ENCODE measurements at places on chromosomes 12 and 14.

DNA sequence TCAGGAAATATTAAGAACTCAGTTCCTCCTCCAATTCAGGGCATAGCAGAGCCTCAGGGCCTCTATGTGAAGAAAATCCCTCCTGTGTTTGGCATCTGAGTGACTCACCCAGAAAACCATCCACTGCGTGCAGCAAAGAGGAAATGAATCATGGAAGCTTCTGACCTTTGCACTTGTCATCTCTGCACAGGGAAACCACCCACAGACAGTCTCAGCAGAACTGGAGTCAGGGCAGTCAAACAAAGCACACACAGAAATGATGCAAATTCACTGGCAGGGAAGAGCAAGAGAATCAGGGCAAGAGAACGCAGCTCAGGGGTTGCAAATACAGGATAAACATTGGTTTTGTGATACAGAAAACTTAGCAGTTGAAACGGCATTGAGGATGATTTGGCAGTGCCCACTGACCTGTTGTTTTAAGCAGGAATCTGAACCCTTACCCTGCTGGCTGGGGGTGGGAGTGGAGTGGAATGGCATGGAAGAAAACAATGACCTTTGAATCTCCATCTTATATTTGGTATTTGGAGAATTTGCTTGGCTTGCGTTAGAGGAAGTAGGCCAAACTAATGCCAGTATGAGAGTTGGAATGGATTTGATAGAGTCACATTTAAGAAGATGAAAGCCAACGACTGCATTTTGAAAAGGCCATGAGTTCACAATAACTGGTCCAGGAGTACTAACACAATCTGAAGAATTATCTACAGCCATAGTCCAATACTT is 53.5 kb downstream of the PHLDA1 start:
- peak; percentile 76 for DNase-seq

GRCh38 chr14:68363466-68363842 is 429.4 kb downstream of the ZFP36L1 start:
- DNase-seq, result no peak

GRCh38 chr12:91413581-91414546 is 231.2 kb upstream of the DCN start:
- no peak for DNase-seq

DNA sequence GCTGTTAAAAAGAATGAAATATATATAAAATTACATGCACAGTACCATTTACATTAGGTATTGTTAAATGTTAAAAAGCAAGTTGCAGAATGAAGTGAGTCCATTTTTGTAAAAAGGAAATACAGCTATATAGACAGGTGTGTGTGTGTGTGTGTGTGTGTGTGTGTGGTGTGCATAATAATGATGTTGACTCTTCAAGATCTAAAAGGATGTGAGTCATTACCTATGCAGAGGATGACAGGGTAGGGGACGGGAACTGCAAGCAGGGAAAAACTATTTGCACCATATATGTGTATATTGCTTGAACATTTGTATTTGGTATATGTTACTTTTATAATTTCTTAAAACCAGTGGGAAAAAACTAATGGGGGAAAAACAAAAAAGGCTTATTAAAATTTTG is 3.1 kb downstream of the C14orf39 start:
- no peak for DNase-seq

DNA sequence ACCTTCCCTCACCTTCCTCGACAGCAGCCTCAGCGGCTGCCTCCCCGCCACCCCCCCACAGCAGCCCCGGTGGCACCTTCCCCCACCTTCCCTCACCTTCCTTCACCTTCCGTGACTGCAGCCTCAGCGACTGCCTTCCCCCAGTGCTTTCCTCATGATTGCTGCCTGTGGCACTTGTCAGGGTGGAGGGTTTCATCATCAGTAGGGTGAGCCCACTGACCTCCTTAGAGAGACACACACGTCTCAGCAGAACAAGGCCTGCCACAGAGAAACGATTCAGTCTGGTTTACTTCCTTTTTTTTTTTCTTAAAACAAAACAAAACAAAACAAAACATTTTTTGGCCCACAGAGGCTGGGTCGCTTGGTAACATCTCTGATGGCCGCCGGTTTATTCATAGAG is 75.0 kb downstream of the EP400 start:
- DNase-seq, result no peak

- DNase-seq, result no peak
Observed at GRCh38 chr12:106816231-106816630, 41.7 kb downstream of the RIC8B start.

DNA sequence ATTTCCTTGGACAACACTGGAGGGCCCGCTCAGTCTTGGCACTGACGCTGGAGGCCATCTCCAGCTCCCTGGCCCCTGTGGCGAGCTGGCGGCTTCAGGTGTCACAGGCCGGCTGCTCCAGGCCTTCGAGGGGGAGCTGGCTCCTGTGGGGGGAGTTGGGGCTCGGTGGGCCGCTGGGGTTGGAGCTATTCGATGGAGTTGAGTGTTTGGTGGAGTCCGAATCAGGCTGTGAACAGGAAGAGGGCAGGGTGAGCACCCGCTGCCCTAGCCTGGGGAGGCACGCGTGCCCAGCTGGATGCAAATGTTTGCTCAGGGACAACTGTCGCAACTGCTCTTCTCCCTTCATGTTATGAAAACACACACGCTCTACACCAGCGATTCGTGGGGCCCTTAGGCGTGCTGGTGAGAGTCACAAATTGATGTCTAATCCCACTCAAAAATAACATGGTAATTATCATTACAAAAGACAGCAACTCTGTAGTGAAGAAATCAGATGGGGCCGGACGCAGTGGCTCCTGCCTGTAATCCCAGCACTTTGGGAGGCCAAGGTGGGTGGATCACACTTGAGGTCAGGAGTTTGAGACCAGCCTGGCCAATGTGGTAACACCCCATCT is 11.3 kb downstream of the AMN start:
- no peak for DNase-seq

DNA sequence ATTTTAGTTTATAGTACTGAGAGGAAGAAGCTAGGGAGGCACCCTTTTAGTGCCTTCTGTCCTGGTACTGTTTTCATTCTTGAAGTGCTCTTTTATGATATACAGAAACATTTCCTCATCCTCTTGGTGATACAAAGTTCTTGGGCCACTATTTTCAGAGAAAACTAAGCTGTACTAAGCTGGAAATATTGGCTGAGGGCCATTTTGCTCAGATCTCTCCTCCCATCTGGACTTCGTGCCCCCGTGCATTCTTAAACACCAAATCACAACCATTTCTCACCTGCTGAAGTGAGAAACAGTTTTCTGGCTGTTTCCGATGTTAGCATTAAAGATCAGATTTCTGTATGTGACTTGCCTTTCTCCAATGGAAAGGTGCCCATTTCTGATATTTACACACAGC is 158.9 kb downstream of the FBXL14 start:
- DNase-seq, result no peak

DNA sequence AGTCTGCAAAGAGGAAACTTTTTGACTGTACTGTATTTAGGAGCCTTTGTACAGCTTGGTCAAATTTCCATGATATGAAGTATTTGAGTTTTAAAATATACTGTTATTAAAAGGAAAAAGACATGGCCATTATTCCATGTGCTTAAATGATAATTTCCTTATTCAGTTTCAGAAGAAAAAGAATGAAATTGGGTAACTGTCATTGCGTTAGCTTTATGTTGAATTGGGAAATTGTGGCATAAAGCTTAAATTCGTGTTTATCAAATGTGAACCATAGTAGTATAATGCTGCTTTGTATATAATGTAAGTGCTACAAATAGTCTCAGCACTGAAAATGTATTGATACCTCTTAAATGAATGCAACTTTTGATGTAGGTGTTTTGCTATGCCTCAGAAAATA is 64.9 kb downstream of the ETNK1 start:
- no peak for DNase-seq

DNA sequence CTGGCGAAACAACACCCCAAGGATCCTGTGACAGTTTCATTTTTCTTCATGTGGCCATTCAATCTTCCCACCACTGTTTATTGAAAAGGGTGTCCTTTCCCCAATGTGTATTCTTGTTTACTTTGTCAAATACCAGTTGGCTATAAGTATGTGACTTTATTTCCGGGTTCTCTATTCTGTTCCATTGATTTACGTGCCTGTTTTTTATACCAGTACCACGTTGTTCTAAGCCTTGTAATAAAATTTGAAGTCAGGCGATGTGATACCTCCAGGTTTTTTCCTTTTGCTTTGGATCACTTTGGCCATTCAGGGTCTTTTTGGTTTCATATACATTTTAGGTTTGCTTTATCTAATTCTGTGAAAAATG is 9.1 kb upstream of the MGAT4C start:
- no peak for DNase-seq

- no peak for DNase-seq
Observed at GRCh38 chr12:68356060-68356695, 24.0 kb upstream of the MDM1 start.

DNA sequence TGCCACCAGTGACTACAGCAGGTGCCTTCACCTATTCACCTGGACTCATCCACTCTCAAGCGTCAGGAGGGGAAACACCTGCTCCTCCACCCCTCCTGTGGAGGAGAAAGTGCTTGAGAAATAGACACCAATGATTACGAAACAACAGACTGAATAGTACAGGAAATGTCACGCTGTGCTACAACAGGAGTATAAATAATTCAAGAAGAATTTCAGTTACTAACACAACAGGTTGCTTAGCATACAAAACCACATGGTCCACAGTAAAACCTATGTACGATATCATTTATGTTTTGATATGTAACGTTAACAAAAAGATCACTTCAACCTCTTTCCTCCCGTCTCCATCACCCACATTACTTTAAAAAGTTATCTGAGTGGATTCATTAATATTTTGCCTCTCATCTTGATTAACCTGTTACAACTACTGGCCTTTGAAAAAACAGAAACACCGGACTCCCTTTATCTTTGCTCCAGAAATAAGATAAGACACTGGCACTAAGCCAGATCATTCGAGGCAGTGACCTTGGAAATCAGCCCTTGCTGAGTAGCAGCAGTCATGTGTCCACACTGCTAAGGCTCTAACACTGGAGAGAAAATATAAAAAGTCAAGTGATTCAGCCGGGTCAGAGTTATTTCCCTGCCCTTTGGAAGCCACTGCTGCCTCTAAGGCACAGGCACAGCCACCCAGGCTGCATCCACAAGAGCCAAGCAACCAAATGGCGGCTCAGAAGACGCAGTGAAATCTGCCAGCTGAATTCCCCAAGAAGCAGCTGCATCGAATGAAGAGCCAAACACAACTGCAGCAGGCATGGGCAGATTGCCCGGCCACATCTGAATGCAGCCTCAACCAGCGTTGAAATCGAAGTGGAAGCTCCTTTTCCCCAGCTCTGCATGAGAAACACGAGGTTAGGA is 40.9 kb downstream of the NT5DC3 start:
- DNase-seq, result no peak

DNA sequence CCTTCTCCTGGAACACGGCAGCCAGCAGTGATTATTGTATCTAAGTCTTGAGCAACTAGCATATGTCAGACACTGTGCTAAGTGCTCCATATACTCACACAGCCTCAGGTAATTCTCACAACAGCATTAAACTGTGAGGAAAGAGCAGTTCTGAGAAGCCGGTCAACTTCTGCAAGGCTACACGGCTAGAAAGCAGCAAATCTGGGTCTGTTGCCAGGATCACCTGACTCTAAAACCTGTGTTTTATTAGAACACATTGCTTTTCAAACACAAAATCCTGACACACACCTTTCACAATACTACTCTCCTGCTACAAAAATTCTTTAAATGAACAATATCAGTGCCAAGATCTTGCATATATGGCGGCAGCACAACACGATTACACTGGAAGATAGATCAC is 49.8 kb upstream of the CRACR2A start:
- no peak for DNase-seq

GRCh38 chr14:74945261-74945851 is 10.0 kb downstream of the PGF start:
- no peak for DNase-seq

DNA sequence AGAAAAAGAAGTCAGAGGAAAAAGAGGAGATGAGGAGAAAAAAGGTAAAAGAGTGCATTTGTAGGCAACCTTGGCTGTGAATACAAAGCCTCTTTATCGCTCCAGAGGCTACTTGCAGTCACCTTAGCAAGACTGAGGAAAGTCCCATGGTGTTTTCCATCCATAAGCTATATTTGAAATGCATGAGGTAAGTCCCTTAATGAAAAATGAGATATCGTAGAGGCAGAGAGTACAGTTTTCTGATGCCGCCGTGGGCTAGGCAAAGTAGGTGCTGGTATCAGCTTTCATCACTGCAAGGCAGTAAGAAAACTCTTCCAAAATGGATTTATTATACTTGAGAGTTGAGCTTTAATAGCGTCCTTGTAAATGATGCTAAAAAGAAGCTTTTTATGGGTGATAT is 186.8 kb downstream of the ASCL1 start:
- DNase-seq, result no peak

DNA sequence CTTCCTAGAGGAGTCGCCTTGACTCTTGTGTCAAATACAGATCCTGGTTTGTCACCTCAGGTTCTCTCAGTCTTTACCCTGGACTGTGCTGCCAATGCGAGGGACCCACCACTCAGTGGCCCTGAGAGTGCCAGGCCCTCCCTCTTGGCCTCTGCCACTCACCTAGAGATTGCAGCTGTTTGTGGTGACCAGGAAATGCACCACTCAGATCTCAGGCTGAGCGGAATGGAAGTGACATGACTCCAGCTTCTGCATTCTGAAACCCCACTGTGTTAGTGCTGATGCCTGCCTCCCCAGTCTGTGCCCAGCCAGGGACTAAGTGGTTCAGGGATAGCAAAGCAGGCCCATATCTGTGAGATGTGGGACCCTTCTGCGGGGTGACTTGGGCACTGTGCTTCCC is 27.8 kb upstream of the NEDD1 start:
- no peak for DNase-seq

DNA sequence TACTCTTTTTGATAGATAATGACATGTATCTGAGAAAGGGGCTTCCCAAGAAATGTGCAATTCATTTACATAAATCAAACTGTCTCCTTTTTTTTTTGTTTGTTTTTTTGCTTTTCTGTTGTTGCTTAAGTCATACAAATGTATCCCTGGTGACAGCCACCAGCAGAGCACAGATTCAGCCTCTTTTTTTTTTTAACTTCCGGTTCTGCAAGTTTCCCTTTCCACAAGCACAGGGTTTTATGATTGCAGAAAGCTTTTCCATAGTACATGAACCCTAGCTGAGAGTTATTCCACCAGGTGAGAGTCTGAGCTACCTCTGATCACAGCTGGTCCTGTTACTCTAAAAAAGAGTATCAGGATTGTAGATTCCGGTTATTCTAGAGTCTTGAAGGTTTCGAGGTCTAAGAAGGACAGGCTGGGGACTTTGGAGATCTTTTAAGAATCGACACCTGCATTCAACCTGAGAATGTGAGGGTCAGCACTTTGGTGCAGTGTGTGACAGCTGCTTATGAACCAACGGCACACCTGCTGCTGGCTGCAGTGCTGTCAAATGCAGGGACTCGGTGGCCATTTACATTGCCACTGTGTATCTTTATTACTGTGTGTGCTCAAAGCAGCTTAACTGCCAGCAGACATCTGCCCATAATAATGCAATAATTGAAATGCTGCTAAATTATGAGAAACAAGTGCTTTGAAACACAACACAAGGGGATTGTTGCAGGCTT is 551.7 kb downstream of the NRXN3 start:
- DNase-seq, result no peak

DNA sequence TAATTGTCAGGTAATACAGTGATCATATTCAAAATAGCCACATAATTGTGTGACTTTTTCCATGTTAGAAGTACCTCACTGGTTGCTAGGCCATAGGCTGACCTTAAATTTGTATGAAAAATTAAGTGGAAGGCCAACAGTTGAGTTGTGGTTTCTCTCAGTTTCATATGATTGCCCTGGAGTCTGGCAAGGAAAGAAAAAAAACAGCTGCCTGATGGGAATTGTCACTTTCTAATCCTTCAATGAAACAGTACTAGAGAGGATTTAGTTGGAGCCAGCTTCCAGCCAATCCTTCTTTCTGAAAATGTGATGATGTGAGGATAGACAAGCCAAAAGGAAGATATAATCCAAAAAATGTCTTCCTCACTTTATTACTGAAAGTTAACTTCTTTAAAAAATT is 113.6 kb downstream of the ALX1 start:
- no peak for DNase-seq
